ENCODE measurements at places on chromosomes 3 and 15. TPM values are rescaled to one million over a fixed set of nuclear protein-coding genes. Genes with fewer than 3 reads are reported as not detected.

Gene PROK2
- total RNA-seq, result not detected

Gene ZNF80
- not detected for total RNA-seq

Gene FURIN
- 163 TPM for total RNA-seq

Gene ITGA11
- total RNA-seq, result 0.91 TPM

Gene TLR9
- total RNA-seq, result not detected

Gene TNNC1
- 73.7 TPM for total RNA-seq

Gene STRIT1
- total RNA-seq, result 0.42 TPM

Gene FBXW12
- total RNA-seq, result not detected

Gene CMTM8
- total RNA-seq, result 19.8 TPM

Gene MYRIP
- 1.2 TPM for total RNA-seq

Gene TMC3
- total RNA-seq, result not detected

Gene TIMP4
- total RNA-seq, result 14.7 TPM

Gene ACKR2
- total RNA-seq, result 3.7 TPM

Gene UBAP1L
- 2.7 TPM for total RNA-seq

All from lower leg skin (tissue), 4 donors.